Stimulated activated CD8-positive, alpha-beta memory T cell treated with anti-CD3 and anti-CD28 coated beads, Interleukin-4, amount 100 ng/mL, for 24 hours (primary cell): ENCODE measurements at places on chromosomes 16 and 17.

- no peak for DNase-seq
Measured at GRCh38 chr16:12470311-12471229, 333.1 kb downstream of the CPPED1 start.

- no peak for DNase-seq
Measured at GRCh38 chr17:67262435-67263117, 17.6 kb upstream of the HELZ start.

- no peak for DNase-seq
Measured at GRCh38 chr16:77896415-77897128, 108.2 kb downstream of the VAT1L start.

DNA sequence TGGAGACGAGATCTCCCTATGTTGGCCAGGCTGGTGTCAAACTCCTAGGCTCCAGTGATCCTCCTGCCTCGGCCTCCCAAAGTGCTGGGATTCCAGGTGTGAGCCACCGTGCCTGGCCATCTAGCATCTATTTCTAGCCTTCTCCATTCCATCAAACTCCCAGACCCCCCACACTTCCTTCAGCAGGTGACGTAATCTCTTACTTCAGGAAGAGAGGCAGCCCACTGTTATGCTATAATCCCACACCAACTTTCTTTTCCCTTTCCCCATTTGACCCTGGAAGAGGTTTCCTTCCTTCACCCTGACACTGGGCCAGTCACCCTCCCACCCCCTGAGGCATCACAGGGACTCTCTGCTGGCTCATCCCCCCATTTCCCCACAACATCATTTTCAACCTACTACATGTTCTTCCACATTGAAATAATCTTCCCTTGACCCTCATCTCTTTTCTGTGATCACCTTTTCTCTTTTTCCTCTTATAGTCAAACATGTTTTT, 7.6 kb downstream of the ITGA2B start:
- DNase-seq, result no peak

GRCh38 chr17:50465635-50466034, 3.0 kb downstream of the CHAD start:
- DNase-seq, result no peak

DNA sequence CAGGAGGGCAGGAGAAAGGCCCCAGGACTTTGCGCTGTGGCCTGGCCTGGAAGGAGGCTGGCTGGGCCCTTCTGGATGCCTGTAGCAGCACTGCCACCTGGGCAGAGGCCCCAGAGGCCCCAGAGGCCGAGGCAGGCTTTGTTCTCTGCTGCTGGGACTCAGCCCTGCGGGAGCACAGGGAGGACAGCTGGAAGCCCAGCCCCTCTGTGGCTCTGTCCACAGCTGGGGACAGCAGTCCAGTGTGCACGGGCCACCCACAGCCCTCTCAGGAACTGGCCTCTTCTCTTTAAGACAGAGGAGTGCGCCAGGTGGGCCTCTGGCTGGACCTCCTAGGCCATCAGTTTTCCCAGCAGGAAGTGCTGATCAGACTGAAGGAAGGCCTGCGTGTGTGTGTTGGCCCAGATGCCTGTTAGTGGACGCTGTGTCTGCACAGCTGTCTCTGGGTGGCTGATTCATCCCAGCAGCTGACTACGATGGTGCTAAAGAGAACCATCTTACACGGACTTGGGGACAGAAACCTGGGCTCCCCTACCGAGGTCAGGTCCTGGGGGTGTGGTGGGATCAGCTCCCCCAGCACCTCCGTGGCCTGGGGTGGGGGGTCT, 26.9 kb upstream of the ZNF750 start:
- no peak for DNase-seq

DNA sequence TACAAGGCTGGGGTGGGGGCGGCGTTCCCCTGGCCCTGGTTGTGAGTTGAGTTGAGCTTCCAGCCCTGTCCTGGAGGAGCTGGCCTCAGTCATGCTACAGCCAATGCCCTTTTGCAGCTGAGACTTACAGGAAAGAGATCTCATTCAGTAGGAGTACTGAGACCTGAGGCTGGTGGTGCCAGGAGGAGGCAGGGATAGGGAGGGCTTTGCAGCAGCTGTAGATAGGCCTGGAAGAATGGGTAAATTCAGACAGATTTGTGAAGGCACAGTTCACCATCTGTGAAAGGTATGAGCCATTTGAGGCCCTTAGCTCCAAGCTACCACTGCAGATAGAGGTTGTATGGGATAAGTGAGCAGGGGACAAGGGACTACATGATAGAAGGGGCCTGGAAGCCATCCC, 5.6 kb downstream of the STX4 start:
- DNase-seq, result no peak

DNA sequence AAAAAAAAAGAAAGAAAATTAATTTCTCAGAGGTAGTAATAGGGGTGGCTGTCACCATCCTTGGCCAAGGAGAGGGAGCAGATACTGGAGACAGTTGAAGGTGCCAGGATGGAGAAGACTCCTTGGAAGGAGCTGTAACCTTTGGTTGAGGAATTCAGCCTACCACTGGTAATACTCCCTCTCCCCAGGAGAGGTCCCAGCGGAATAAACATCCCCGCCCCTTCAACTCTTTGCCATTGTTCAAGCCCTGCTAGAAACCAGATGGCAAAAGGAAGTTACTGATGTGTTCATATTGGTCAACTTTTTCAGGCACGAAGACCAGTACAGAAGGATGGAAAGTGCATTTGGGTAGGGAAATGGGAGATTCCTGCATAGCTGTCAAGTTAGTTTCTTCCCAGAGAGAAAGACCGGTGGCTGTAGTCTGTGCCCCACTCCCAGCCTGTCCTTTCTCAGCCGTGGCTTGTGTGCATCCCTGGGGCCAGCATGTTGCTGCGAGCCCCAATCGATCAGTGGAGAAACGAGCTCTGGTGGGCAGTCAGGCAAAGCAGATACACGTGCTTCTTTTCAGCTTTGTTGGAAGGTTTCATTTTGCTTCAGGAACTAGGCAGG, 612.1 kb downstream of the MAF start:
- DNase-seq, result no peak

GRCh38 chr17:4479982-4480751, 18.5 kb upstream of the SPNS2 start:
- no peak for DNase-seq

- no peak for DNase-seq
Measured at GRCh38 chr16:69408475-69408874, 15.9 kb upstream of the CYB5B start.

DNA sequence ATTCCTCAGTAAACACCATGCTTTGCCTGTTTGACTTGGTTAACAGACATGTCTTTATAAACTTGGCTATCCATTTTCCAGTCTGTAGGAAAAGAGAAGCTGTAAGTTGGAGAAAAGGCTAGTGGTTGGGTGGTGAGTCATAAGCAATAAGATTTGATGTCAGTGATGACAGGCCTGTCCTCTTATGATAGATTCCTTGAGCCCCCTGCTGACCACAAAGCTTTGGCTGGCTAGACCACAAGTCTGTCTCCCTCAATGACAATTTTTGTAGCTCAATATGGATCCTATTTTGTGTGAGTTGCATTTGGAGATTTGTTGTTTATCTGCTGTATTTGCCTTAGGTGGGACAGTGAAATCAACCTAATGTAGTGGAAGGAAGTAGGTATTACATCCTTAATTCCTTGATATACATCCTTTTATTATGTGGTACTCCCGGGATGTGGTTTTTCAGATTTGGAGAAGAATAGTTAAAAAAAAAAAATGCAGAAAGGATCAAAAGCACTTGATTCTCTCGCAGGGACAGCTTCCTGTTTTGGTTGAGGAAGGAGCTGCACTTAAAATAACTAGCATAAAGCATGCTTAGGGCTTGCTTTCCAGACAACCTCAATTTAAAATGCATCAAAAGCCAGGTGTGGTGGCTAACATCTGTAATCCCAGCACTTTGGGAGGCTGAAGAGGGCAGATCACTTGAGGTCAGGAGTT, 67.4 kb downstream of the SIAH1 start:
- no peak for DNase-seq

GRCh38 chr17:48187872-48188608, 80.5 kb downstream of the SNX11 start:
- DNase-seq, result no peak

- DNase-seq, result no peak
Measured at GRCh38 chr17:55722742-55723487, at the start of gene TMEM100. Gene TMEM100 (minus strand): TSS chr17:55722864. CDS start chr17:55721070, 1,794 bp downstream.

DNA sequence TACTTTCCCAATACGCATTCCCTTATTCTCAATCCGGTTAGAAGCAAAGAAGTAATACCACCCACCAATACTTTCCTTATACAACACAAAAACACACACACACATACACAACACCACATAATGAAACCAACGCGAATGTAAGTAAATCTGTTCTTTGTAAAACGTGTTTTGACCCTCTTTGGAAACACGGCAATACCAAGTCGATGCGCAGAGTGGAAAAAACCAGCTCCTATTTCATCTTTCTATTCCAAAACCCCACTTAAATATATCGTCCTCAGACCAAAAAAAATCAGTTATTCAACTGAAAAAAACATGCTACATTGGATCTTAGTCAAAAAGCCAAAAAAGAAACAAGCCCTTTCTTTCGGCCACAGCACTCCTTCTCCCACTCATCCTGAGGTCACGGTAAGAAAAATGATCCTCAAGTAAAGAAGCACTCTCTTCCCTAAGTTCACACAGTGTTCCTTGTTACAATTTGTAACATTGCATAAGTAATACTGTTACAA, 31.0 kb upstream of the ARL4D start:
- no peak for DNase-seq

DNA sequence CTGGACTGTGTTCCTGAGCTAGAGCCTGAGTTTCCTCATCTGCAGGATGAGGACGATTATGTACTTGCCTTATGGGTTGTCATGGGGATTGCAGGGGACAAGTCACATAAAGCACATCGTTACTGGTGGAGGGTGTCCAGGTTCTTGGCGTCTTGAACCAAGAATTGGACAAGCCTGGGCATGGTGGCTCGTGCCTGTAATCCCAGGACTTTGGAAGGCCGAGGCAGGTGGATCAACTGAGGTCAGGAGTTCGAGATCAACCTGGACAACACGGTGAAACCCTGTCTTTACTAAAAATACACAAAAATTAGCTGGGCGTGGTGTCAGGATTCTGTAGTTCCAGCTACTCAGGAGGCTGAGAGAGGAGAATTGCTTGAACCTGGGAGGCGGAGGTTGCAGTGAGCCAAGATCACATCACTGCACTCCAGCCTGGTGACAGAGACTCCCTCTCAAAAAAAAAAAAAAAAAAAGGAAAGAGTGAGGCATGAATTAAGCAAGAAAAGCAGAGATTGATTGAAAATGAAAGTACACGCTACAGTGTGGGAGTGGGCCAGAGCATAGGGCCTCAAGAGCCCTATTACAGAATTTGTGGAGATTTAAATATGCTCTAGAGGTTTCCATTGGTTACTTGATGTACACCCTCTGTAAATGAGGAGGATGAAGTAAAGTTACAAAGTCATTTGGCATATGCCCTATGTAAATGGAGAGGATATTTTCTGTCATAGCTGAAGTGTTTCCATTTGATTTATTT, 30.7 kb downstream of the ADGRG5 start:
- DNase-seq, result no peak

- DNase-seq, result no peak
Measured at GRCh38 chr16:85675251-85675874, 13.4 kb downstream of the GINS2 start.
